NCI-H1092 (cell line): ENCODE measurements at places on chromosomes 7 and 10.

- no peak for DNase-seq
Measured at GRCh38 chr7:71558806-71559613, 427.1 kb downstream of the GALNT17 start.

DNA sequence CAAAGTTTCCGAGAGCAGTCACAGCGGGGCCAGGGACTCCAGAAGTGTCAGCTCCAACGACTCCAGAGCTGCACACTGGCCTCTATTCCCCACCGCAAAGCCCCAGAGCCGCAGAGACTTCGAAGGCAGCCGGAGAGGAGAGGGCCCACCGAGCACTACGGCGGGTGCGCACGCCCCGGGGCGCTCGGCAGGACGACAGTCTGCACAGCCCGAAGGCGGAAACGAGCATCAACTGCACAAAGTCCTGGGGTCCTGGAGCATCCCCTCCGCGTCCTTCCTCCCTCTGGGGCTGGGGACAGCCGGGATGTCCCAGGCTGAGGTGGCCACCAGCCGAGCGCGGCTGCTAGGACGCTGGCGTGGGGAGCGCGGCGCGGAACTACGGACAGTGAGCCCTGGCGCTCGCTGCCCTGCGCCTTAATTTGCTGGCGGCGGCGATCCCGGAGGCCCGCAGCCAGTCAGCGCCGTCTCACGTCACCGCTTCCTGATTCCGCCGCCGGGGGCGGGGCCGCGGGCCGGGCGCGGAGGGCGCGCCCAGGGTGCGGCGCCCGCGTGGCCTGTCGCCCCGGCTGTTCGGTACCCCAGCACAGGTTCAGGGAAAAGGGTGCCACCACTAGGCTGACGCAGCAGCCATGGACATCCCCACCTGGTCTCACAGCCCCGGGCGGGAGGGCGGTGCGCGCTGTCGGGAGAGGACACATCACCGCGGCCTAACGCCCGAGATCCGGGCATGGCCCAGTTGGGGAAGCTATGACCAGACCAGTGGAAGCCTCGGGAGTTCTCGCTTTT, at the start of gene TBX20:
TSS of gene TBX20 (minus strand) at position 391 of the 786 bp plus-strand sequence. CDS start 480 bp downstream, outside the sequence.
- peak; percentile 20 for DNase-seq

DNA sequence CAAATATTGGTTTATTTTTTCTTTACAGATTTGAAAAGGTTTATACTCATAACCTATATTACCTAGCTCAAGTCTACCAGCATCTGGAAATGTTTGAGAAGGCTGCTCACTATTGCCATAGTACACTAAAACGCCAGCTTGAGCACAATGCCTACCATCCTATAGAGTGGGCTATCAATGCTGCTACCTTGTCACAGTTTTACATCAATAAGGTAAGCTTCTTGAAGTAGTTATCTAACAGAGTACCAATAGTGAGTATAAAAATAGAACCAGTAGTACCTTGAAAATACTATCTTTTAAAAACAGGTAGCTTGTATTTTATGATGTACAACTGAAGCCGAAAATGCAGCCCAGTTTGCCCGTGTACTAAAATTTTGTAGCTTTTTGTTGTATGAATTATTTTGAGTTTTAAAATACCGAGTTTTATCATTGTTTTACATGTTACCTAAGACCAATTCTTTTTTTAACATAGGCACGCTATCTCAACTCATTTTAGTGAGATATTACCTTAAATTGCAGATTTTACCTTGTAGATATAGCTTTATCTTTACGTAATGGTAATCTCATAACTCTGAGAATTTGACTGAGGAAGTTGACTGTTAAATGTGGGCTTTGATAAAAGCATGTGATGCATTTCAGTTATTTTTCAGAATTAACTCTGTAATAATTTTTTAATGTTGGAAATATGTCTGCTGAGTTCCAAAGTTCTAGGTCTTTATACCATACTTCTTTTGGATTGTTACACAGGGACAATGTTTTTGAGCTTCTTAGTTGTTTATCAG, 17.3 kb downstream of the KIFBP start:
- no peak for DNase-seq

- no peak for DNase-seq
Measured at GRCh38 chr10:70320751-70321150, 36.9 kb upstream of the NPFFR1 start.

GRCh38 chr7:106203473-106203872, 81.3 kb downstream of the NAMPT start:
- DNase-seq = no peak

DNA sequence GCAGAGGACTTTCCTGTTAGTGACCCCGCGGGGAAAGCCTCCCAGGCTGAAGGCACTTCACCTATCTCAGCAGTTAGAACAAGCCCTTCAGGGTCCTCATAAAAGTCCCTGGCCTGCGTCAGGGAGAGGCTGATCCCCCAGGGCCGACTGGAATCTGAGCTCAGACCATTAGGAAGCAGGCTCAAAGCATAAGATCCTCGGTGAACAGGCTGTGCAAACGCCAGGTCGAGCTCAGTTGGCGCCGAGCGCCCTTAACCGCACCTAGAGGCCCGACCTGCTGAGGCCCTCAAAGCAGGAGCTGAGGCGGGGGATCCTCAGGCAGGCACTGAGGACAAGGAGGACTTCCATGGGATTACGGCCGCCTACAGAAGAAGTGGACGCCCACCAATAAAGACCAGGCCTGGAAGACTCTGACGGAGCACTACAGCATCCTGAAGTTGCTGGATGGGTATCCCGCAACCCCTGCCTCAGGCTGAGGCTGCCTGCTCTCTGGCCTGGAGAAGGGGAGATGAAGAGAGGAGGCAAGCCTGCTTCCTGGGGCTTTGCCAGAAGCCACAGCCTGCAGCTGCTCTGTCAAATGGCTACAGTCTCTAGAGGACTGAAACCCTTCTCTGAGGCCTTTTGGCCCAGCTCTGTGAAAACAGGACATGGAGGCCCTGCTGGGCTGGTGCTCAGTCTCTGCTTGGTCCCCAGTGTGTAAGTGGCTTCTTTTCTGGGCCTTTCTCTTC, 29.9 kb downstream of the LIPJ start:
- no peak for DNase-seq

DNA sequence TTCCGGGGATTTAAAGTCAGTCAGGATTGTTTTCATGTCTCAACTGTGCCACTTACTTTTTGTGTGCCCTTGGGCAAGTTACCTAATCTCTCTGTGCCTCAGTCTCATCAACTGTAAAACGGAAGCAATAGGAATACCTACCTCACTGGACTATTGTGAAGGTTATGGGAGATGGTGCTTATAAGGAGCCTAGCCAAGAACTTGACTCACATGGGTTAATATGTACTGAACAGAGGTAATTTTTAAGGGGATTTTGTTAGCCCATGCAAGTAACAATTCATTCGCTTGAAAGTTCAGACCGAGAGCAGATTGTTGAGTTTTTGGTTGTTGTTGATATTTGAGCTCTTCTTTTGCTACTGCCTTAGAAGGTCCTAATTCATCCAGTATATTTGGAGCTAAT, 202.9 kb downstream of the ZNF365 start:
- no peak for DNase-seq

DNA sequence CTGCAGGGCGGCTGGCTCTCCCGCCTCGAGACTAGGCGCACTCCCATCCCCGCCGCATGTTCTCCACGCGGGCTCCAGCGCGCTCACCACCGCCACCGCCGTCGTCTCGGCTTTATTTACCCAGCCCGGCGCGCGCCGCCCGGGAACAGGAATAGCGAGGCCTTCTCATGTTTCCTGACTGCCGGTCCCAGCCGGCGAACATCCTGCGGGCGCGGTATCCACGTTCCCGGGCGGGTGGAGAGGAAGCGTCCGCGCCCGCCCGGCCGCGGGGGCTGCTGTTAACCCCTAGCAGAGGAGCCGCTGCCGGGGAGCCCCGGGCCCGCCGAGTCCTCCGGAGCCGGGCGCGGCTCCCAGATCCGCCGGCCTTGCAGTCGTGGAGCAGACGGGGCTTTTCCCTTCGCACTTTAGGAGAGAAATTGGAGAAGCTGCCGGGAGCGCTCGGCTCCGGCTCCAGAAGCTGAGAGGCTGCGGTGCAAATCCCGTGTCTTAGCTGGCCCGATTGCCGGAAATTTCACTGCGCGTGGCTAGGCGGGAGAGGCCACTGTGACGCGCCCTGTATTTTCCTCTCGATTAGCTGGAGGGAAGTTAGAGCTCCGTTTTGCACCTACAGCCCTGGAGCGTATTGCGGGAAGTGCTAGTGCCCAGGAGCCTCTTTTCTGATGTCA, at the start of gene MKX:
TSS of gene MKX (minus strand) at position 88 of the 665 bp plus-strand sequence. CDS start 2,404 bp downstream, outside the sequence.
- no peak for DNase-seq

GRCh38 chr7:28705350-28705749, 252.8 kb downstream of the TRIL start:
- no peak for DNase-seq

GRCh38 chr7:158374146-158374545, 213.5 kb downstream of the PTPRN2 start:
- no peak for DNase-seq

GRCh38 chr10:32148864-32149251, 92.6 kb upstream of the KIF5B start:
- no peak for DNase-seq

- DNase-seq = no peak
Measured at GRCh38 chr10:45473126-45473525, 99.1 kb downstream of the ALOX5 start.

GRCh38 chr10:68861253-68861652, 33.9 kb downstream of the STOX1 start:
- no peak for DNase-seq

- DNase-seq = peak; percentile 37
Measured at GRCh38 chr7:85612514-85612913, 425.7 kb upstream of the SEMA3D start.

DNA sequence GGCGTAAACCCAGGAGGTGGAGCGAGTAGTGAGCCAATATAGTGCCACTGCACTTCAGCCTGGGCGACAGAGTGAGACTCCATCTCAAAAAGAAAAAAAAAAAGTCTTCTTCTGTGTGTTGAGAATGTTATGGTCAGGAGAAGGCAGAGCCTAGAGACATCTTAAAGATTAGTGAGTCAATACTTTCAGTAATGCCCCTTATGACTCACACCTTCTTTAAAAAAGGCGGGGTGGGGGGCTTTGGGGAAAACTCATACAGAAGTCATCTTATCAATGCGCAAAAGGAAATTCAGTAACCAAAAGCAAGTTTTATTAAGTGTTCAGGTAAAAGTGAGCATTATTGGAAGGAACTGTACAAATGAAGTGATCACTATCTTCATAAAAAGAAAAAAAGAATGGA, 1369.8 kb upstream of the LRRTM3 start:
- no peak for DNase-seq
